ENCODE measurements at places on chromosomes 4 and X.

DNA sequence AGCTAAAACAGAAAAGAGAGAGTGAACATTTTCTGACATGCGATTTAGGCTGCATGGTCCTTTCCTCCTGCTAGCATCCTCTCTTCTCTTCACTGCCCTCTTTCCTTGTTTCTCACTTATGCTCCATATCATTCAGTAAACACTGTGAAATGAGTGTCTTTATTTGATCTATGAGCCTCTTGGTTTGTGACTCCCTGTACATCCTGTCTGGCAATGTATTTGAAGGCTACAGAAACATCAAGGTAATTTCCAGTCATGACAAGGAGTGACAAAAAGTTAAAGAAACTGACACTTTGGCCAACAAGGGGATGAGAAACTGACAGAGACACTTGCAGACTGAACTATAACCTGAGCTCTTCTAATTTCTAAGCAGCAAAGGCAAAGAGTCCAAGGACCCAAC, 8.7 kb downstream of the FTHL17 start:
- DNase-seq = no peak

GRCh38 chrX:109578916-109579315, 42.3 kb downstream of the NXT2 start:
- no peak for DNase-seq

- DNase-seq = no peak
Observed at GRCh38 chrX:134883137-134883700, 107.6 kb upstream of the SMIM10 start.

DNA sequence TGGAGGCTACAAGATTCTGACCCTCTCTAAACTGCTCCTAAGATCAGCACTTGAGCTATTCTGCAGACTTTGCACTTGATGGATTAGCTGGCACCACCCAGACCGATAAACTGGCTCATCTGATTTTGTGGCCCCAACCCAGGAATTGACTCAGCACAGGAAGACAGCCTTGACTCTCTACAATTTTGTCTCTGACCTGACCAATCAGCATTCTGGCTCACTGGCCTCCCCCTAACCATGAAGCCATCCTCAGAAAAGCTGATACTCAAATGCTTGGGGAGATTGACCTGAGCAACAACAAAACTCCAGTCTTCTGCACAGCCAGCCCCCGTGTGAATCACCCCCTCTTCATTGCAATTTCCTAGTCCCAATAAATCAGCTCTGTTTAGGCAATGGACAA, 195.4 kb upstream of the PPP1R2C start:
- no peak for DNase-seq

GRCh38 chr4:119097282-119097900, 38.2 kb upstream of the MYOZ2 start:
- DNase-seq = no peak

DNA sequence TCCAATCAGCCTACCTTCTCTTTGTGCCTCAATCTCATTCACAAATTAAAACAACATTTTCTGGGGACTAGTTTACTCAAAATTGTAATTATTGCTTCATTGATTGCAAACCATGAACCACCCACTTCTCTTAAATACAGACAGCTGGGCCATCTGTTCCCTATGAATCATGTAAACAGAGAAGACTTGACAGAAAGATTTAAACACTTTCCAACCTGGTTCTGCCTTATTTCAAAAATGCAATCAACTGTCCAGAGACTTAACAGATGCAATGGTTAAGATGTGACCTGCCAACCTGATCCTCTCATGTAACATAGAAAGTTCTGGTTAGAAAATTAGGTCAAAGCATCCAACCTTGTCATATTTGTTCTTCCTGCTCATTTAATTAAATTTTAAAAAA, 20.8 kb upstream of the SERTM2 start:
- no peak for DNase-seq

DNA sequence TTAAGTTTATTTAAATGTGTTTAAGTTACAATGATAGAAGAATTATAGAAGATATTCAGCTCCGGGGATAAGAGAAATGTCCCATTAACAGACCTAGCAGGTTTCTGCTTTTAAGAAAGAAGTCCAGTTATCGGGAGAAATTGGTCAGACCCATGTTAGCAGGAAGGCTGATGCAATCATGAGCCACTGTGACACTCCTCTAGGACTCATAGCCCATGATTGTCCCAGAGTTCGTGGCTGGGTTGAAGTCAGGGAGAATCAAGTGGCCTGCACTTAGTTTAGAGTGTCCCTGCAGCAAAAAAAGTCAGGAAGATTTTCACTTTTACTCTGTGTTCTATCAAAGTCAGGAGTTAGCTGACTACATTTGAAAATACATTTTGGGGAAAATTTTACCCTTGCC, 72.0 kb downstream of the TMEM144 start:
- DNase-seq = no peak

- no peak for DNase-seq
Observed at GRCh38 chr4:10184041-10184440, 67.4 kb upstream of the WDR1 start.

DNA sequence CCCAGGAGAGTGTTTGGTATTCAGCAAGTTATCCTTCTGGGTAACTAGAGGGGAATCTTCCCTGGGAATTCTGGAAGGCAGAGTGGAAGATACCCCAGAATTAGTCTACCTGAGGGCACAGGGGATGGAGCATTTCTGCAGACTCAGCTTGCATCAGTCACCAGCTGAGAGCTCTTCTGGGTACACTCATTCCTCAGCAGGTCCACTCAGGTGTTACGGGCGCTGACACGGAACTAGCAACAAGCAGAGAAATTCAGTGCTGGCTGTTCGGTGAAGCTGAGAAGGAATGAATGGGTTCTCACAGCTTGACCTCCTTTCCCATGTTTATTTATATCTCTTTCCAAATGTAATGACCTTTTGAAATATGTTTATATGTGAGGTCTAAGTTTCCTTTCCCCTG, 106.0 kb upstream of the PNPLA4 start:
- no peak for DNase-seq

- no peak for DNase-seq
Observed at GRCh38 chr4:40240040-40240653, 43.3 kb downstream of the RHOH start.

DNA sequence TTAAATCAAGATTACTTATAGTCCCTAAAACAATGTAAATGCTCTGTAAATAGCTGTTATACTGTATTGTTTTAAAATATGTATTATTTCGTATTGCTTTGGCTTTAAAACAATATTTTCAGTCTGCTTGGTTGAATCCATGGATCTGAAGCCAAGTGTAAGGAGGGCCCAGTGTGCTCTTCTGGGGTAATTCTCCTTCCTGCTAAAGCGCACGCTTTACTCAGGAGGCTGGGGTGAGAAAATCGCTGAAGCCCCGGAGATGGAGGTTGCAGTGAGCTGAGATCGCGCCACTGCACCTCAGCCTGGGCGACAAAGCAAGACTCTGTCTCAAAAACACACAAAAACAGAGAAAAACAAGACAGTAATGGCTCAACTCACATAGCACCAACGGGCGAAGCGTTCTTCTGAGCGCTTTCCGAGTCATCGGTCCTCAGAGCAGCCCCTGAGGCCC, 391 bp upstream of the IDUA start:
- no peak for DNase-seq

DNA sequence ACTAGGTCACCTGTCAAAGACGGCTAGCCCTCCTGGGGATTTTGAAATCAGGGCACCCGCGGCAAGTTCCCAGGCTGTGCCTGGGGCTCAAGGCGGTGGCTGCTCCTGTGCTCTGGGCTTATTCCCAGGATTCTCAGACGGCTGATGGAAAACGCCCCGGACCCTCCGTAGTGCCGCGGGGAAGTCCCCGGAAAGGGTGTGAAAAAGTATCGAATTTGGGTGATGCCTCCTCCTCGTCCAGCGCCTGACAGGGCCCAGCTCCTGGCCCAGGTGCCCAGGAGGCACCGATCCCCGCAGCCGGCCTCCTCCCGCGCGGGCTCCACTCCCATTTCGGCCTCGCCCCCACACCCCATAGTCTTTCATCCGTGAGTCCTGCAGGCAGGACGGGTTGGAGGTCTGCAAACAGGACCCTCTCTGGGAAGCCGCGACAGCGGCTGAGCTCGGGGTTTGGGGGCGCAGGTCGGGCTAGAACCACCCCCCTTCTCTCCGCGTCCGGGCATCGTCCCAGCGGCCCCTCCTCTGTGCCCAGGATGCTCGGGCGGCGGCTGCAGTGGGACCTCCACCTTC, 1.1 kb upstream of the NSG1 start:
- no peak for DNase-seq

- DNase-seq = no peak
Observed at GRCh38 chrX:43969504-43970501, 3.4 kb downstream of the NDP start.

GRCh38 chr4:92362028-92362427, 58.3 kb downstream of the GRID2 start:
- no peak for DNase-seq

GRCh38 chr4:163588532-163588931, 94.0 kb downstream of the TMA16 start:
- no peak for DNase-seq

DNA sequence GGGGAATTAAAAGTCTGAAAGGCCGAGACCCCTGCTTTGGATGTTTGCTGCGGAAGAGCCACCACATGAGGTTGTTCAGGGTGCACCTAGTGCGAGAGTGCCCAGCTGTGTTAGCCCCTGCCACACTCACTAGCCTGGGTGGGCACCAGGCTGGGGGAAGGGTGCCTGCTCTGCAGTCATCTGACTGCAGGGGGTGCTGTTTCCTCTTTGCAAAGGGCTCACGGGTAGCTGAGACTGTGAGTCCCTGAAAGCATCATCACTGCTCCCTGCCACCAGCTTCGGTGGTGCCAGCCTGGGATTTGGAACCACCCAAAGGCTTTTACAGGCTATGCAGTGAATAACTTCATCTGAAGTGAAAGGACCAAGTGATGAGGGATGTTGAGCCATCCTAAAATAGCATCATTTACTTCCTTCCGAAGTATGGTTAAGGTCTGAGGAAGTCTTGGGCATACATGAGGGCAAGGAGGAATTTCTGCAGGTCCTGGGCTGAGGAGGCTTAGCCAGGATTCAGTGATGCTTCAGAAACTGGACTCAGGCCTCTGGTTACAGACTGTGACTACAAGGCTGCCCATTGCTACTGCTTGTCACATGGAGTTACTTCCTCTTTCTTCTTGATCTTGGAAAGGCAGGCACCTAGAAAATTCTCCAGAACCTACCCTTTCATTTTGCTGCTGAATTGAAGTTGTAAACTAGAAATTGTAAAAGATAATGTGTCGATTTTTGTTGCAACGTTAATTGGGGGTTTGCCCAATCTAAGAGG, 293.2 kb upstream of the PRPS2 start:
- DNase-seq = no peak

DNA sequence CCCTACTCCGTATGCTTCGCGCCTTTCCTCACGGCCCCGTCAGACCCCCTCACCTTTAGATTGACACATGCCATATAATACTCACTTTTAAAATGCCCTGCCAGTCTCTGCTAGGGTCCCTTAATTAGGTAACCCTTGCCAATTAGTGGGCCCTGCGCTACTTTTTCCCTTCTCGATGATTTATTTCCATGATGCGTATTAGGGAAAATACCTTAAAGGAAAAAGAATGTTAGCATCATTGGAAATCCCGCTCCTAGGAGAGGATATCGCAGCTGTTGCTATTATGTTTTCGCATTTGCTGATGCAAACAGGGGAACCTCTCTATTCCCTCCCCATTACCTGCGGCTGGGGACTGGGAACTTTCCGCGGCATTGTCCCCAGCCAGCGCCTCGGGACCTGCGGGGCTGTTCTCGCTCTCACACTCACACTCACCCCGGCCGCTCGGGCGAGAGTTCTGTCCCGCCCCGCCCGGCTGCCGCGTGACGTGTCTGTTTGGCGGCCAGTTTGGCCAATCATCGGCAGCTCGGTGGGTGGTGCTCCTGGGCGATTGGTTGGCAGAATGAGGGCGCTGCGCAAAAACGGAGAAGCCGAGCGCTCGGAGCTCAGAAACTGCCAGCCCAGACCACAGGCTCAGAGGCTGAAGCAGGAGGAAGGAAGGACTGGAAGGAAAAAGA, at the start of gene PCDH10:
Gene PCDH10 (plus strand): TSS at position 605 of the 674 bp plus-strand sequence. CDS start 847 bp downstream, outside the sequence.
- DNase-seq = peak; percentile 17

GRCh38 chrX:54540289-54540688, 10.3 kb downstream of the GNL3L start:
- DNase-seq = no peak

GRCh38 chr4:5477613-5478012, 230.7 kb downstream of the EVC2 start:
- no peak for DNase-seq

DNA sequence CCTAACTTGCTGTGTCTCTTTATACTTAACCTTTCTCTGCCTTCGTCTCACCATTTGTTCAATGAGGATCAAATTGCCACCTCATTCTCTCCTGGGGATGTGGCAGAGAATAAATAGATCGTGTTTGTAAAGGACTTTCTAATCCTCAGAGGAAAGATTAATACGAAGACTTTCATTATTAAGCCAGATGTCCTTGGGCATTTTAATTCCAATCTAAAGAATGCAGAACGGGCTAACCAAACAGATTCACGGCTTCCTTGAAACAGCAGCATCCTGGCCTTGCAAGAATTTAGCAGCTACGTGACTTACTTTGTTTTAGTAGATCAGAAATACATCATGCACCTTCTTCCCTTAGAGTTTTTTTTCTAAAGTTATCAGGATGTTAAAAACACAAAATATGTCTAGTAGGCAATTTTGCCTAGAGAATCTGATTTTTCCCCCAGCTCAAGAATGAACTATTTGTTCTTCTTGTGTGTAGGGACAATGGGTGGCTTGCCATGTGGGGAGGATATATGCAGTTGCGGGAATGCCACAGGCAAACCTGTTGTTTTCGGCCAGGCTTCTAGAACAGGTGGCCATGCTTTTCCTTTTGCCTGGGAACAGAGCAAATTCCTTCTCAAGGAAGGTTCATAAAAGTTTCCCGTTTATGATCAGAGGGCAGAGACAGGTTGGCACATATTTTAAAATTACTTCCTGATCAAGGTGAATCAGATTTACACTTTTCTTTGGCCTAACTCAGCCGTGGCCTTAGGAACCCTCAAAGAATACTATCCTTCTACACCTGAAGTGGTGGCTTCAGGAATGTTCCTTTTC, 3.0 kb downstream of the MID1 start:
- no peak for DNase-seq

DNA sequence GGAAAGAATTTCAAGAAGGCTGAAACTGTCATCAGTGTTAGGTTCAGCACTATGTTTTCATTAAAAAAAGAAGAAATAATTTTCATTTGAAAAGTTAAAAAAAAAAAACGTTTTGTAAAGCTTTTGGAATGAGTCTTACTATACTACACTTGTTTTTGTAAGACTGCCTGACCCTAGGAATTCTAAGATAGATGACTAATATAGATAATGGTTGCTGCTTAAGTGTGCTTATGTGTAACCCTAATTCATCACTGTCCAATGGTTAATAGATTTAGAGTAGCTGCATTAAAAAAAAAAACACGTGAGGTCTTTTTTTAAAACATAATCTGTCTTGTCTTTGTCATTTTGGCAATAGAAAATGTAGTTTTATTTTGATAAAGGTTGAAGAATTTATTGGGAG, 323.2 kb downstream of the IL1RAPL1 start:
- no peak for DNase-seq

DNA sequence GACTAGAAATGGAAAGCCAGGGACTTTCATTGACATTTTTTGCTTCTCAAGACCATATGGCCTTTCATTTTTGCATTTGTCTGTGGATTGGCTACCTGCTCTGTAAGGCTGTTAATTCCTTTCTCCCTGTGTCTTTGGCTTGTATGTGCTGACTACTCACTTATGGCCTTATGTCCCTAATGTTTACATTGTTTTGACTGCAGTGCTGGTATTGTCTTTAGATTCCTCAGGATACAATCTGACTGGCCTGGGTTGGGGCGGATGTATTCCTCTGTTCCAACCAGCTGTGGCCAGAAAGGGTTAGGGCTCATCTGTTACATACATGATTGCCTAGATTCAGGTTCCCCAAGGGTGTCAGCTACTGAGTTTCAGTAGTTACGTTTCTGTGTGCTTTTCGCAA, 108.1 kb downstream of the RAPGEF2 start:
- DNase-seq = no peak

- no peak for DNase-seq
Observed at GRCh38 chr4:8152090-8152864, 6.3 kb downstream of the ABLIM2 start.
